Lower lobe of right lung (tissue), 2 donors: ENCODE measurements at places on chromosomes 1 and 21. TPM values are rescaled to one million over a fixed set of nuclear protein-coding genes. Genes with fewer than 3 reads are reported as not detected.
A peak's percentile ranks its signal among the peaks of the same experiment; 100 is the strongest.

DNA sequence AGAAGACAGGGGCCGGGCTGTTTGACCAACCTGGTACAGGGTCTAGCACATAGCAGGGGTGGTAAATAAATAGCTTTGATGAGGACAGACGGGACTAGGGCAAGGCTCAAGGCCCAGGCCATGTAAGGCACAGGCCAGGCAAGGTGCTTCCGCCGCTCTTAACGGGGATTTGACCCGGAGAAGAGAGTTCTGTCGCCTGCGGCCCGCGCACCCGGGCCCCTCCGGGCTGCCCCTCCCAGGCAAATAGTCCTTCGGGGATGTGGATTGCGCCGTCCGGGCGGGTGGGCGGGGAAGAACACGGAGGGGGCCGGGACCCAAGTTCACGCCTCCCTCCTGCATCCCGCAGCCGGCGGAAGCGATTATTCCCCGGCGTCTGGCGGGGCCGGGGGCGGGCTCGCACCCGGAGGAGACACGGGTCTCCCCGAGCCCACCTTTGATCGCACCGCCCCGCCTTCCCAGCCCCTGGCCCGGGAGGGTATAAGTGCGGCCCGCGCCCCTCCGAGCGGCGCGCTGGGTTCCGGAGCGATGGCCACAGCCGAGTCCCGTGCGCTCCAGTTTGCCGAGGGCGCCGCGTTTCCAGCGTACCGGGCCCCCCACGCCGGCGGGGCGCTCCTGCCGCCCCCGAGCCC lies at the start of gene MIXL1:
TSS of gene MIXL1 (plus strand) at position 508 of the 629 bp plus-strand sequence. CDS start at position 526, 18 bp downstream.
- H3K27ac ChIP-seq, result no peak within 1 kb of the TSS
- H3K4me1 ChIP-seq, result peaks cover 4% of the 10 kb centered on the region
- no peak for DNase-seq
- H3K4me3 ChIP-seq, result peak within 1 kb of the TSS; percentile 51

DNA sequence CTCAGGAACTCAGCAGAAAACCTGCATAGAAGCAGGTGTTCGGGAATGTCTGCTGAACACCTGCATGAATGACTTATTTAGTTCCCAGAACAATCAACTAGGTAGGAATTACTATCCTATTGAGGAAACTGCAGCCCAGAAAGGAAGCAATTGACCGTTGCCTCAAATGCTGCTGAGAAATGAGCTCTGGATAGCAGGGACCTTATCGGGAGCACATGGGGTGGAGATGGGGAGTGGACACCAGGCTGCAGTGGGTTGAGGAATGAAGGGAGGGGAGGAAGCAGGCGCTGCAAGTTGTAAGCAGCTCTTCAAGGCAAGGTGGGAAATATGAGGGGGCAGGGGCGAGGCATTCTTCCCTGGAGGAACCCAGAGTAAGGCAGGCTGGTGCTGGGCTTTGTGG lies 10.8 kb upstream of the CDCP2 start:
- H3K36me3 ChIP-seq, result no peaks in the 10 kb centered on the region
- H3K27ac ChIP-seq, result no peak overlapping the region
- H3K4me3 ChIP-seq, result no peak overlapping the region

DNA sequence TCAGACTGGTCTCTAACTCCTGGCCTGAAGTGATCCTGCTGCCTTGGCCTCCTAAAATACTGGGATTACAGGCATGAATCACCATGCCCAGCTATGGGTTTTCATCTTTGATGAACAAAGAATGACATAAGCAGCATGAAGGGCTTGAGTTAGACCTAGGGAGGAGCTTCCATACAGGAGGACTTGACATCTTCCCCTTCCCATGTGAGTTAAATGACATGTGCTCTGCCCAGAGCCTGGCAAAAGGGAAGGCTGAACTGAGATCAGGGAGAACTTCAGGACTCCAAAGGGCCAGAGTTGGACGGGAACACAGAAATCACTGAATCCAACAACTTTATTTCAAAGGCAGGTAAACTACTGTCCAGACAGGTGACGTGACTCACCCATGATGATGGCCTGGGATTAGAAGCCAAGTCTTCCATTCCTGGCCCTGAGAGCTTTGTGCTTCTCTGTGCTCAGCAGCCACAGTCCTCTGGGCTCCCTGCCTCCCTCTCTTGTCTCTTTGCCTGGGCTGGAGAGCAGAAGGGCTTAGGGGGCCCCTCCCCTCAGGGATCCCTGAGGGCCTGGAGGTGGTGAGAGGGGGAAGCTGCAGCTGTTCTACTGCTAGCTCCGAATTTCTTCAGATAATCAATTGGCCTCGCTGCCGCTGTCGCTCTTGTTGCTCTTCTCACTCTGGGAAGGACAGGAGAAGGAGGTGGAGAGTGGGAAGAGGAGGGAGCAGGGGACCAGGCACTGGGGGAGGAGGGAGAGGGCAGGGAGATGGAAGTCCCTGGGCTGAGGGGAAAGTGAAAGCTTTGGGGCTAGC lies 7.6 kb downstream of the NHLH1 start:
- DNase-seq, result no peak
- no peaks in the 10 kb centered on the region for H3K36me3 ChIP-seq
- no peak overlapping the region for H3K4me3 ChIP-seq
- H3K27me3 ChIP-seq, result peaks cover 14% of the 10 kb centered on the region
- no peak overlapping the region for H3K27ac ChIP-seq

GRCh38 chr1:225987491-225988316 lies 11.4 kb downstream of the SDE2 start:
- DNase-seq, result no peak
- no peaks in the 10 kb centered on the region for H3K27me3 ChIP-seq
- no peak overlapping the region for H3K4me3 ChIP-seq
- no peak overlapping the region for H3K27ac ChIP-seq

DNA sequence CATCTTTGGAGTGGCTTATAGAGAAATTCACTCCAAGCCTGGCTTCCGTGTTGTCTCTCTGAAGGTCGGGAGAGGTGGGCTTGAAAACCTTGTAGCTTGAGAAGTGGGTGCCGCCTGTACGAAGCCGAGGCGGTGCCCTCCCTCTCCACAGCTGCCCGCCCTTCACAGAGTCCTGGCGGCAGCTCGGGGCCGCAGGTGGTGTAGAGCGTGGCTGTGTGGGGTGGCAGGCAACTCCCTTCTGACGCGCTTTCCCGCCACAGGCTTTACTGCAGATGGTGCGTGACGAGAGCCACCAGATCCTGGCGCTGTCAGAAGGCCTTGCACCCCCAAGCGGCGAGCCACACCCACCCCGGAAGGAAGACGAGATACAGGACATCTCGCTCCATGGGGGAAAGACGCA lies 33.1 kb upstream of the DIP2A start:
- H3K27me3 ChIP-seq, result no peaks in the 10 kb centered on the region
- no peak overlapping the region for H3K4me3 ChIP-seq
- no peaks in the 10 kb centered on the region for H3K4me1 ChIP-seq
- H3K27ac ChIP-seq, result peak overlapping the region; percentile 46
- peaks cover 70% of the 10 kb centered on the region for H3K36me3 ChIP-seq
- peak; percentile 45 for DNase-seq

DNA sequence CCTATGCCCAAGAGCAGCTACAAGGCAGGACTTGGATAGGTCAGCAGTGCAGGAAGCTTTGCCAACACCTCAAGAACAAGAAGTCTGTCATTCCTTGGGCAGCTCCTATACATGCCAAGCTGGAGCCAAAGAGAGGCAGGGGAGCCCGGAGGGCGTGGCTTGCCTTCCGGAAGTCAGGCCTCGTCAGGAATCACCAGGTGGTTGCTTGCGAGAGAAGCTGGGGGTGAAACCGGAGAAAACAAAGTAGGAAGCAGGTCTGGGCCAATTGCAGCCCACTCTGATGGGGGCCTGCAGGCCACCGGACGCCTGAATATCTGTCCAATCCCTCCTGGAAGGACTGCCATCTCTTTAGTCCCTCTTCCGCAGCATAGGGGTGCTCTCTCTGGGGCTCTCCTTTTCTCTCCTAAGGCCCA lies 794 bp upstream of the FAM76A start:
- H3K36me3 ChIP-seq, result peaks cover 23% of the 10 kb centered on the region
- H3K27ac ChIP-seq, result peak overlapping the region; percentile 94
- H3K4me3 ChIP-seq, result peak overlapping the region; percentile 74
- no peaks in the 10 kb centered on the region for H3K27me3 ChIP-seq

GRCh38 chr1:235315735-235316134 lies 12.2 kb downstream of the ARID4B start:
- H3K4me3 ChIP-seq, result no peak overlapping the region
- peaks cover 11% of the 10 kb centered on the region for H3K36me3 ChIP-seq
- H3K27me3 ChIP-seq, result no peaks in the 10 kb centered on the region
- no peak for DNase-seq
- H3K4me1 ChIP-seq, result peaks cover 49% of the 10 kb centered on the region
- H3K27ac ChIP-seq, result no peak overlapping the region

- peak overlapping the region; percentile 54 for H3K4me3 ChIP-seq
- DNase-seq, result no peak
- H3K36me3 ChIP-seq, result no peaks in the 10 kb centered on the region
- H3K4me1 ChIP-seq, result peaks cover 8% of the 10 kb centered on the region
- H3K27ac ChIP-seq, result no peak overlapping the region
Measured at GRCh38 chr1:1164701-1165451, 8.8 kb upstream of the TTLL10 start.

DNA sequence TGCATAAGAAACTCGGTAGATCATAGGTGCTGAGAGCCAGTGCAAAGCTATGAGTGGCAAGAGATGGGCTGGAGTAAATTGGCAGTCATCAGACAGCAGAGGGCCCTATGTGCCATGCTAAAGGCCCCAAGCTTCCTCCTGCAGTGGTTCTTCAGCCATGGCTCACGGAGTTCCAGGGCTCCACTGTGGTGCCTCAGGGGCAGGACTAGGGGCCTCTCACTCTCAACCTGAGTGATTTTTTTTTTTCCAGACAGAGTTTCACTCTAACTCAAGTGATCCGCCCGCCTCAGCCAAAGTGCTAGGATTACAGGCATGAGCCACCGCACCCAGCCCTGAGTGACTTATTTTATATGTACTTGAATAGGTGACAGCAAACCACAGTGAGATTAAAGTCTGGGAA lies 10.4 kb upstream of the GJA8 start:
- no peak overlapping the region for H3K4me3 ChIP-seq
- H3K36me3 ChIP-seq, result no peaks in the 10 kb centered on the region
- H3K27me3 ChIP-seq, result no peaks in the 10 kb centered on the region

DNA sequence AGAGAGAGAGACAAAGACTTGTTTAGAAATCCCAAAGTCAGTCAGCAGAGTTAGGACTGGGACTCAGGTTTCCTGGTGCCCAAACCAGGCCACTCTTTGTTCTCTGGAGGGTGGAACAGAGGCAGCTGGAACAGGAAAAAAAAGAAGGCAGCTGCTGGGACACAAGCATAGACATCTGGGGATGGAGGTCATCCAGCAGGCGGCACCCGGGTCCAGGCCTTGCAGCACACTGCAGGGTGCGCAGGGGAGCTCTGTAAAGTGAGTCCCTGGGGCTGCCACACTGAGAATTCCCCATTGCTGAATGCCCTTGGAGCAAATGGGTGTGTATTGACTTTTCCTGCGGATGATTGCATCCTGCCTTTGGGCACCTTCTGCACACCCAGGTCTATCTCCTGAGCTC lies 222.9 kb upstream of the CSF3R start:
- peaks cover 6% of the 10 kb centered on the region for H3K4me1 ChIP-seq
- no peak for DNase-seq
- no peak overlapping the region for H3K4me3 ChIP-seq
- H3K27ac ChIP-seq, result no peak overlapping the region
- peaks cover 25% of the 10 kb centered on the region for H3K27me3 ChIP-seq

DNA sequence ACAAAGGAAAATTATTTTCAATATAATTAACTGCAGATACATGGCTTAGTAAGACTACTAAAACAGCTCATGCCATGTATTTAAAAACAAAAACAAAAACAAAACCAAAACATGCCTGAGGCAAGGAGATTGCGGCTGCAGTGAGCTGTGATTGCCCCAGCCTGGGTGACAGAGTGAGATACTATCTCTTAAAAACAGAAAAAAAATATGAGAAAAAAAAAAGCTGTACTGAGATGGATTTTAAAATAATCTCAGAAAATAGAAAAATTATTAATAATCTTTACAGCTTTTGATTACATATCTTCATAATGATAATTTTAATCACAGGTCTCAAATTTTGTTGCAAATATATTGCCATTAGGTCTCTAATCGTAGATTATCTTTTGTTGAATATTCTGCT lies 24.0 kb upstream of the LIN9 start:
- peaks cover 8% of the 10 kb centered on the region for H3K4me1 ChIP-seq
- no peak overlapping the region for H3K4me3 ChIP-seq
- no peaks in the 10 kb centered on the region for H3K36me3 ChIP-seq
- DNase-seq, result no peak
- no peaks in the 10 kb centered on the region for H3K27me3 ChIP-seq

DNA sequence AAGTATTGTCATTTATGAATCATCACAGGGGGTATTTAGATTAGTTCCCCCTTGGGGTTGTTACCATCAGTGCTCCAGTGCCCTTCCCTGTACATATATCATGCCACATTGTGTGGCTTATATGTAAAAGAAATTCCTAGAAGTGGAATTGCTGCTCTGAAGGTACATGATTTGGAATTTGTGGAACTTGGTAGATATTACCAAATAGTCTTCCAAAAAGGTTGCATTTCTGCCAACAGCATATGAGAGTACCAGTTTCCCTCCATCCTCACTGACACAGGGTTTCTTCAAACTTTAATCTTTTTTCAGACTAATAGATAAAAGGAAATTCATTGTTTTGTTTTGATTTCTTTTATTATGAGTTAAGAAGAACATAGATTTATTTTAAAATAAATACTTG lies 41.3 kb downstream of the AKNAD1 start:
- H3K27ac ChIP-seq, result peak overlapping the region; percentile 76
- H3K4me3 ChIP-seq, result no peak overlapping the region
- no peak for DNase-seq
- peaks cover 17% of the 10 kb centered on the region for H3K4me1 ChIP-seq
- no peaks in the 10 kb centered on the region for H3K27me3 ChIP-seq
- peaks cover 15% of the 10 kb centered on the region for H3K36me3 ChIP-seq

DNA sequence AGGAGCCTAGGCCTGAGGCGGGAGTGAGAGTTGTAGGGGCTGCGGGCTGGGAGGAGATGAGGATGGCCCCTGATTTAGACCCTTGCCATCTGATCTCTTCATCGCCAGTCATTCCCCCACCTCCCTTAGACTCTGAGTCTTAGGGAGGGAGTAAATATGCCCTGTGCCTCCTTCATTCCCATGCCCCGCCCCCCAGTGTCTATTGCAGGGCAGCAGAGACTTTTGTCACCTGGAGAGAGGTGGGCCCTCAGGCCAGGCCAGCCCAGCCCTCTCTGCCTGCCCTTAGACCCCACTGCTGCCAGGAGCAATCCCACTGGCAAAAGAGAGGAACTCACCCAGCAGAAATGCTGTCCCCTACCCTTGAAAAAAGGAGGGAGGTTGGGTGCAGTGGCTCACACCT lies 3.2 kb upstream of the MFAP2 start:
- H3K36me3 ChIP-seq, result peaks cover 31% of the 10 kb centered on the region
- peaks cover 17% of the 10 kb centered on the region for H3K4me1 ChIP-seq
- no peak overlapping the region for H3K4me3 ChIP-seq
- no peak for DNase-seq
- no peak overlapping the region for H3K27ac ChIP-seq

DNA sequence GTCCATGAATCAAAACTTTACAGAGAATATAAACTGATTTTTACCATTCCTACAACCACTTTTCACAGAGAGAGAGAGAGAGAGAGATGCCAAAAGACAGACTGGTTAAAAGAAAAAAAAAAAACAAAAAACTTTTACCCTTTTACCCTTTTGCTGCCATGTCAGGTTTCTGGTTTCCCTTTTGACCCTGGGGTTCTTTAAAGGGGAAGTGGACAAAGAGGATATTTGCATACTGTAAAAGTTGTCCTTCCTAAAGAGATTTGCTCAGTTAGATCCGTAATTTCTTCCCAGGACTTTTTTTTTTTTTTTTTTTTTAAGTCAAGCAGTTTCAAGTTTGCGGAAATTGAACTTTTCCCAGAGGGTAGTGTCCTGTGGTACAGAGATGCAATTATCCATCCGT lies 287.8 kb upstream of the RGS18 start:
- DNase-seq, result no peak
- no peaks in the 10 kb centered on the region for H3K36me3 ChIP-seq
- no peaks in the 10 kb centered on the region for H3K4me1 ChIP-seq
- no peak overlapping the region for H3K4me3 ChIP-seq

LHX8 gene
- total RNA-seq, result not detected

DIPK1A gene
- total RNA-seq, result 5.6 TPM

SMIM11 gene
- 19.7 TPM for total RNA-seq

ARHGEF2 gene
- 252 TPM for total RNA-seq

FHAD1 gene
- total RNA-seq, result 14.3 TPM
